ENCODE measurements at places on chromosomes 5 and 9.

DNA sequence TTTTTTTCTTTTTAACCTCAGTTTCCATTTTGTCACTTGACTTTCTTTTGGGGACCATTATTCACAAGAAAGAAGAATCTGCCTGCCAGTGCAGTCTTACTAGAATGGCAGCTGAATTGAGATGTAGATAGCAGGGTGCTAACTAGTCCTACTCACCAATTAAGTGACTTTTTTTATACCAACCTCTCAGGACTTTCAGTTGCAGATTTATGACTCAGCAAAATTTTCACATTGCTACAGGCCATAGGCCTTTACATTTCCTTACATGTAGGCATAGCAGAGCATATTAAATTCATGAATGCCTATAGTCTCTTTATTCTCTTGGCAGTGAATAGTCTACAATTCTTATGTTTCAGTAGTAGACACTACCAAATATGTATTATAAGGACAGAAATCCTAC is 54.0 kb upstream of the FKTN start:
- no peak for DNase-seq

GRCh38 chr5:80937584-80938356 is 22.4 kb upstream of the RASGRF2 start:
- no peak for DNase-seq

GRCh38 chr5:43005031-43005430 is 35.1 kb downstream of the ANXA2R start:
- no peak for DNase-seq

DNA sequence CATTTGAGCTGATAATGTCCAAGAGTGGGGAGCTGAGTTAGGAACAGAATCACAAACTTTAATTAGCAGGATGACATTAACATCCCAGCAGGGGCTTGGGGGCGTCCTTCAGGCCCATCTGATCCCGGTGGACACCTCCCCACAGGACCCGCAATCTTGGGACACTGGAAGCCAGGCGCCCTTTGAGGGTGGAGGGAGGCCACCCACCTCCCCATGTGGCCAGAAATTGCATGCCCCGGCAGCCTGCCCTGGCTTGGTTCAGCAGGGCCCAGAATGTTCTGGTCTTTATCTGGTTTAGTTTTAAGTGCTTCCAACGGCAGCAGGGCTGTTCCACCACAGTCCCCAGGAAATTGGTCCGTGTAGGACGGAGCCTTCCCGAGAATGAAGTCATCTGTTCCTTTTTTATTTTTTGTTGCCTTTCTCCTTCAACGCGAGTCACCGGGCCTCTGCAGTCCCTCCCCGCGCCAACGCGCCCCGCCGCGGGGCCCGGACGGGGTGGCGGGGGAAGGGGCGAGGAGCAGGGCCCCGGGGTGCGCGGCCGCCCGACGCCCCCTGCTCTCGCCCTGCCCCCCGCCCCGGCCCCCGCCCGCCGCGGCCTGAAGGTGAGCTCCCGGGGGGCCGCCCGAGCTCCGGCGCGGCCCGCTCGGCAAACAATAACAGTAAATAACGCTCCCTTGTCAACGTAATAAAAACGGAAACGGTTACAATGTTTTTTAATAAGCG is 207.9 kb downstream of the C9orf50 start:
- DNase-seq: no peak

GRCh38 chr5:179409806-179410205 is 64.5 kb upstream of the ADAMTS2 start:
- DNase-seq: no peak

GRCh38 chr5:21594566-21594965 is 1258.6 kb downstream of the CDH12 start:
- DNase-seq: no peak

DNA sequence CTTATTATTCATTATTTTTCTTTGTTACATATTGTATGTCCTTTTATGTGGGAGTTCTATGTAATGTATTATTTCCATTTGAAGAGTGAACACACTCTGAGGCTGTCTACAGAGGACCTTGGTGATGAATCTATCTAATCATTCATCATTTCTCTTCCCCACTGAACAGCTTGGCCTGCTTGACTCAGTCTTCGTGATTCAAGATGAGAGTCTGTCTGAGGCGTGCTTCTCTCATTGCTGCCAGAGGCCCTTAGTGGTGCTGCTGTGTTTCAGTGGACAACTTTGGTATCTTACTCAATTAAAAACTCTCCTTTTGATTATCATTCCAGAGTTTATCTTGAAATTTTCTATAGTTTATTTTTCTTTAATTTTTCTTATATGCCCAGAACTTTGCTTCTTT is 318.1 kb upstream of the DAB2 start:
- no peak for DNase-seq

DNA sequence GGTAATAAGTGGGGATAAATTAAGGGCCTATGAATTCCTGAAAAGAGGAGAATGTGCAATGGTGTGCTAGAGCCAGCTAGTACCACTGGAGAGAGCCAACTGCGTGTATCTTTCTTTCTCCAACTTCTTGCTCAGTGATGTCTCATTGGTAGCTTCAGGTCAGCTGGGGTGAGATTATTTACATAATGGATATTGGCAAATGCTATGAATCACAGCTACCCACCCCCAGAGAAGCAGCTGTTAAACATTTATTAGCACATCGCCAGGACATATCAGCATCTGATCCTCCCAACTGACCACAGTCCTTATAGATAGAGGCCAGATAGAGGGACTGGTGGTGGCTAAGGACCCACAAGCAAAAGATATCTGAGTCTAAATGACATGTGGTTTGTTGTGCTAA is 421.3 kb downstream of the ACTL7B start:
- DNase-seq: no peak

Data from NCI-H1694 (cell line).